Endodermal cell (in vitro differentiated cells): ENCODE measurements at places on chromosomes 1 and 21. TPM values are rescaled to one million over a fixed set of nuclear protein-coding genes. Genes with fewer than 3 reads are reported as not detected.

Gene DPT
- total RNA-seq = not detected in 3 replicates

Gene PODN
- total RNA-seq = 0.56 to 3.0 TPM (median 2.8 TPM) in 3 replicates

DNA sequence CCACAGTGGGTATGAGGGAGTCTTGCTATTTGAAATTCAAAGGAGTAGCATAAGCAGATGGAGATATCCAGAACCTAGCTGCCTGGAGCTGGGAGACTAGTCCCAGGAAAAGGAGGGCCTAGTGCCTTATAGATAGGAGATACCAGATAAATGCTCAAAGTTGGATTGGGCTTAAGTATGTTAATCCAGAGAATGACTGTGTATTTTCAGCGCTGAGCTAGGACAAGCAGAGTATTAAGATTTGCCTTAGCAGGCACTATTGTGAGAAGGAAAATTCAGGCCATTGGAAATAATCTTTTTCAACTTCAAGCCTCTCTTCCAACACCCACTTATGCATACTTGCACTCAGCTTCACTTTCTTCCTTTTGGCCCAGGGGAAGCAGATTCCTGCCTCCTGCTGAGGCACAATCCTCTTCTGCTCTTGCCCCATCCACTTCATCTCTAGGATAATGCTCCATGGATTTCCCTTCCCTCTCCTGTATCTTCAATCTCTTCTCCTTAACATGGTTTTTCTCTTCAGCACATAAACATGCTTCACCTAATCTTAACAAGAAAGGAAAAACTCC, 21.1 kb downstream of the PIK3C2B start:
- no peaks in the 10 kb centered on the region for H3K27me3 ChIP-seq
- no peak overlapping the region for H3K4me3 ChIP-seq
- H3K36me3 ChIP-seq = peaks cover 6% of the 10 kb centered on the region
- DNase-seq = no peak
- no peak overlapping the region for H3K27ac ChIP-seq

DNA sequence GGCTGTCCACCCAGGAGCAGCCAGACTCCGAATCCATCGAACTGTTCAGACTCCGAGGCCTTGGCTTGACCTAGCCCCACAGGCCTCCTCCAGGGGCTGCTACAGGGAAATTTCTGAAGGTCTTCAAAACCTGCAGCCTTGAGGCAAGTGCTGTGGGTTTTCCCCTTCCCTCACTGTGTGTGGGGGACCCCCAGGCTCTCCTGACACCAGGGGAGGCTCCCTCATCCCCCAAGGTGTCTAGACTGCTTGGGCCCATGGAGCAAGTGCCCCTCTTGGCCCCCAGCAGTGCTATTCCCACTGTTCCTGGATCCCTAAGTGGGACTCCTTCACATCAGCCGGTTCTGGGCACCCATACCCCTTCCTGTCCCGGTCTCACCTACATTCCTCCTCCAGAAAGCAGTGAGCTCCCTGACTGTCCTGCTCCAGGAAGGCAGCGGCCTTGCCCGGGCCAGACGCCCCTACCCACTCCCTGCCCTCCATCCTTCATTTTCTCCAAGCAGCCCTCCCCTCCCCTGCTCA, 814 bp downstream of the PAQR7 start:
- peaks cover 3% of the 10 kb centered on the region for H3K4me1 ChIP-seq
- no peaks in the 10 kb centered on the region for H3K27me3 ChIP-seq
- DNase-seq = no peak
- H3K4me3 ChIP-seq = peak overlapping the region; percentile 76
- peaks cover 8% of the 10 kb centered on the region for H3K36me3 ChIP-seq

GRCh38 chr1:95034506-95034905, 38.2 kb downstream of the ALG14 start:
- no peak overlapping the region for H3K27ac ChIP-seq
- no peaks in the 10 kb centered on the region for H3K4me1 ChIP-seq
- no peaks in the 10 kb centered on the region for H3K27me3 ChIP-seq
- no peak overlapping the region for H3K4me3 ChIP-seq
- no peaks in the 10 kb centered on the region for H3K36me3 ChIP-seq
- DNase-seq = no peak

DNA sequence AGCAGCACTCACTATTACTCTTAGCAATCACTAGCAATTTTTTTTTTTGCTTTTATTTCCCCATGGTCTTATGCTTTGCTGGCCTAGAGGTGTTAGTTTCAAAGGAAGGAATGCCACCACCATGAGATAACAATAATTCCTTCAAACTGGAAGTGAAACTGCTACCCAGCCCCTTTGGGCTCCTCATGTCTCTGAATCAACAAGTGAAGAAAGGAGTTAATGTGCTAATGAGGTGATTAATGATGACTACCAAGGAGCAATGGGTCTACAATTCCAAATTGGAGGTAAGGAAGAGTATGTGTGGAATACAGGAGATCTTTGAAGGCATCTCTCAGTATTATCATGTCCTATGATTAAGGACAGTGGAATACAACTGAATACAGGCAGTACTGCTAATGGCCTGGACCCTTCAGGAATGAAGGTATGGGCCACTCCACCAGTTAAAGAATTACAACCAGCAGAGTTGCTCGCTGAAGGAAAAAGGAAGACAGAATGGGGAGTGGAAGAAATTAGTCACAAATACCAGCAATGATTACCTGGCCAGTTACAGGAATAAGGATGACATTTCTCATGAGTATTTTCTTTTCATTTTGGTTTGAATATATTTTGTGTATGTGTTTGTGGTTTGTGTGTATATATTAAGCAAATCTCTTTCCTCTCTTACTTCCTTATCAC, 652.9 kb downstream of the ADGRL2 start:
- DNase-seq = no peak
- H3K4me3 ChIP-seq = no peak overlapping the region
- H3K27me3 ChIP-seq = no peaks in the 10 kb centered on the region
- no peaks in the 10 kb centered on the region for H3K36me3 ChIP-seq

- DNase-seq = no peak
- peaks cover 5% of the 10 kb centered on the region for H3K4me1 ChIP-seq
- H3K27ac ChIP-seq = no peak overlapping the region
- no peaks in the 10 kb centered on the region for H3K27me3 ChIP-seq
- no peaks in the 10 kb centered on the region for H3K36me3 ChIP-seq
These were observed 196.7 kb upstream of the VAMP3 start for GRCh38 chr1:7574121-7575040.

GRCh38 chr1:25615172-25615541, 1.4 kb upstream of the MAN1C1 start:
- H3K4me1 ChIP-seq = no peaks in the 10 kb centered on the region
- H3K36me3 ChIP-seq = no peaks in the 10 kb centered on the region
- DNase-seq = no peak
- no peak overlapping the region for H3K4me3 ChIP-seq
